ENCODE measurements at places on chromosomes 16 and 17. TPM values are rescaled to one million over a fixed set of nuclear protein-coding genes. Genes with fewer than 3 reads are reported as not detected.
A peak's percentile ranks its signal among the peaks of the same experiment; 100 is the strongest.

DNA sequence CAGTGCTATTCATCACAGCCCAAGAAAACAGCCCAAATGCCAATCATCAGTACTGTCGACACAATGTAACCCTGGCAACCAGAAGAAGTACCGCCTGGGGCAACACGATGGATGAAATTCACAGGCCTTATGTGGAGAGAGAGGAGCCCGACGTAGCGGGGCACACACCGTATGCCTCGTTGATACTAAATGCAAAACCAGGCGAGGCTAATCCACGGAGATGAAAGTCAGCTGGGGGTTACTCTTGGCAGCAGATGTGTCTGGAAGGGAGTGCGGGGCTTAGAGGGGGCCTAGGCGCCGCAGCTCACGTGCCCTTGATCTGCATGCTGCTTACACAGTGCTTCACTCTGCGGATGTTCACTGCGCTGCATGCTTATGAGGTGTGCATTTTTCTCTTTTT is 29.8 kb downstream of the ITGAE start:
- DNase-seq: no peak
- no peaks in the 10 kb centered on the region for H3K36me3 ChIP-seq
- no peak overlapping the region for H3K27ac ChIP-seq

DNA sequence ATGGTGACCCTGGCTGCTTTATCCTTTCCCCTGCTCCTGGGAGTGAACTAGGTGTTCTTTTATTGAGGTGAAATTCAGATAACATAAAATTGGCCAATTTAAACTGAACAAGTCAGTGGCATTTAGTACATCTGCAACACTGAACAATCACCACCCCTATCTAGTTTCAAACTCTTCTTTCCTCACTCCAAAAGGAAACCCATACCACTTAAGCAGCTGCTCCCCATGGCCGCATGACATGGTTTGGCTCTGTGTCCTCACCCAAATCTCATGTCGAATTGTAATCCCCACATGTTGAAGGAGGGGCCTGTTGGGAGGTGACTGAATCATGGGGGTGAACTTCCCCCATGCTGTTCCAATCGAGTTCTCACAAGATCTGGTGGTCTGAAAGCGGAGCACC is 154.1 kb downstream of the STX8 start:
- peaks cover 7% of the 10 kb centered on the region for H3K4me1 ChIP-seq
- DNase-seq: no peak
- H3K4me3 ChIP-seq: no peak overlapping the region
- H3K27me3 ChIP-seq: no peaks in the 10 kb centered on the region

GRCh38 chr17:50428831-50429424 is 2.9 kb downstream of the ACSF2 start:
- no peaks in the 10 kb centered on the region for H3K36me3 ChIP-seq
- H3K27me3 ChIP-seq: no peaks in the 10 kb centered on the region
- peaks cover 7% of the 10 kb centered on the region for H3K4me1 ChIP-seq
- no peak overlapping the region for H3K27ac ChIP-seq

GRCh38 chr17:7004398-7005253 is 7.8 kb upstream of the RNASEK start:
- no peaks in the 10 kb centered on the region for H3K27me3 ChIP-seq
- peaks cover 4% of the 10 kb centered on the region for H3K36me3 ChIP-seq
- no peak overlapping the region for H3K4me3 ChIP-seq
- no peak overlapping the region for H3K27ac ChIP-seq
- DNase-seq: peak; percentile 53

DNA sequence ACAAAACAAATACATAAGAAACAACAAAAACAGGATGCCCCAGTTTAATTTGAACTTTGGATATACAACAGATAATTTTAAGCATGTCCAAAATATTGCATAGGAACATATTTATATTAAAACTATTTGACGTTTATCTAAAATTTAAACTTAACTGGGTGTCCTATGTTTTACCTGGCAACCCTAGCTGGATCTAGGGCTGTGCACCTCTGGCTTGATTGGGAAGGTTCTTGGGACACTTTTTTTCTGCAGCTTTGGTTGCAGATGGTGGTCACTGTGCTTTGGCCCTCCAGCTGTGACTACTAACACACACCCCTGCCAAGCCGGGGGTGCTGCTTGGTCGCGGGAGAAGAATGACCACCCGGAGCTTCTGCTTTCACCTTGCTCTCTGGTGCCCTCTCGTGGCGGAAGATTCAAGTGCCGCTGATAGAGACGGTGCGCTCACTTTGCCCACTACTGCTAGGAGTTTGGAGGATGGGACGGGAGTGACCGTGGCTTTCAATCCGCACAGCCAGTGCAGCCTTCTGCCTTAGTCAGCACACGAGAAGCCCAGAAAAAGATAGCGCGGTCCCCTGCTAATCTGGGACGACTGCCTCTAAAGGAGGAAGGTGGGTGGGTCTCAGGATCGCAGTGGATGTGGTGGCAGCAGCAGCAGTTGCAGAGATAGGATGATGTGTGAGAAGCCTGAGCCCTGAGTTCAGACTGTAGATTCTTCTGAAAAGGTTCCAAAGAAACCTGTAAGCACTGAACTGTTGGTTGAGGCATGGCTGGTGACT is 6.7 kb downstream of the SPACA3 start:
- no peaks in the 10 kb centered on the region for H3K27me3 ChIP-seq
- DNase-seq: peak; percentile 97
- no peaks in the 10 kb centered on the region for H3K36me3 ChIP-seq

Gene SPECC1
- 87.9 TPM for total RNA-seq

Gene CLCN7
- total RNA-seq: 81.5 TPM

Data from H1 (cell line).